ENCODE measurements at places on chromosomes 11 and 22. TPM values are rescaled to one million over a fixed set of nuclear protein-coding genes. Genes with fewer than 3 reads are reported as not detected.

GSTT2B gene
- 17.0 TPM for polyA plus RNA-seq

UBQLNL gene
- polyA plus RNA-seq = 0.43 TPM

SAA2 gene
- not detected for polyA plus RNA-seq

RFPL1 gene
- polyA plus RNA-seq = 1.2 TPM

LTO1 gene
- 18.5 TPM for polyA plus RNA-seq

HTR3A gene
- not detected for polyA plus RNA-seq

FAM227A gene
- 4.4 TPM for polyA plus RNA-seq

FREY1 gene
- 0.45 TPM for polyA plus RNA-seq

HEPHL1 gene
- 0.49 TPM for polyA plus RNA-seq

ALDH3B2 gene
- polyA plus RNA-seq = 1.8 TPM

KRTAP5-2 gene
- not detected for polyA plus RNA-seq

SAA1 gene
- not detected for polyA plus RNA-seq

CD6 gene
- polyA plus RNA-seq = 1.1 TPM

TXN2 gene
- 138 TPM for polyA plus RNA-seq

APOL5 gene
- polyA plus RNA-seq = 0.17 TPM

SLC37A2 gene
- 1.4 TPM for polyA plus RNA-seq

OR56A1 gene
- not detected for polyA plus RNA-seq

PHETA2 gene
- polyA plus RNA-seq = 9.8 TPM

CLDN5 gene
- polyA plus RNA-seq = 22.2 TPM

MMP27 gene
- not detected for polyA plus RNA-seq

C1QTNF4 gene
- polyA plus RNA-seq = 5.3 TPM

GLYATL2 gene
- 1.6 TPM for polyA plus RNA-seq

OR8G1 gene
- polyA plus RNA-seq = not detected

ROM1 gene
- polyA plus RNA-seq = 3.6 TPM

TEX12 gene
- polyA plus RNA-seq = not detected

TTC36 gene
- polyA plus RNA-seq = 1.1 TPM

CELSR1 gene
- polyA plus RNA-seq = 22.8 TPM

TH gene
- 1.3 TPM for polyA plus RNA-seq

GALNT18 gene
- 25.5 TPM for polyA plus RNA-seq

LSP1 gene
- polyA plus RNA-seq = 4.2 TPM

KCNA4 gene
- 0.29 TPM for polyA plus RNA-seq

TRIM49C gene
- polyA plus RNA-seq = not detected

MRGPRF gene
- 20.9 TPM for polyA plus RNA-seq

KIF18A gene
- 10.9 TPM for polyA plus RNA-seq

TNNT3 gene
- 7.3 TPM for polyA plus RNA-seq

Data from right renal cortex interstitium (tissue), 3 donors.